ENCODE measurements at places on chromosomes 1 and 21.
A peak's percentile ranks its signal among the peaks of the same experiment; 100 is the strongest.

GRCh38 chr1:106798991-106799390 is 257.5 kb upstream of the PRMT6 start:
- no peak for DNase-seq

GRCh38 chr21:42317341-42317741 is 2.1 kb upstream of the TFF3 start:
- no peak for DNase-seq

DNA sequence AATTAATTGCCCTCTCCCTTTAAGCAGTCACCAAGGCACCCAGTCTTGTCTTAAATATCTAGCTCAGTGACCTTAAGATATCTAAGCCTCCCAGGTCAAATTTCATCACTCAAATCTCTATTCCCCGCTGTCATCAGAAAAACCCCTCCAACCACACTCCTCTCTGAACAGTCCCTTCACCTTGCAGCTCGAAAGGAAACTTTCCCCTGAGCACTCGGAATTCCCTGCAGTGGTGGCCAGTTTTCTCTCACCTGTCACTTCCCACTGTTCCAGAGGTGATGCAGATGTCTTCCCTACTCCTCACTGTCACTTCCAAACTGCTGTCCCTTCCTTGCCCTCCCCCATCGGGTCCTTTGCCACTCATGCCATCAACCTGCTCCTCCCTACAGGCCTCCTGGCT is 15.3 kb upstream of the SSX2IP start:
- DNase-seq = no peak

GRCh38 chr1:89602871-89603404 is 30.0 kb upstream of the LRRC8C start:
- no peak for DNase-seq

- peak; percentile 49 for DNase-seq
Measured at GRCh38 chr21:43269440-43269839, 100.6 kb downstream of the CRYAA start.

DNA sequence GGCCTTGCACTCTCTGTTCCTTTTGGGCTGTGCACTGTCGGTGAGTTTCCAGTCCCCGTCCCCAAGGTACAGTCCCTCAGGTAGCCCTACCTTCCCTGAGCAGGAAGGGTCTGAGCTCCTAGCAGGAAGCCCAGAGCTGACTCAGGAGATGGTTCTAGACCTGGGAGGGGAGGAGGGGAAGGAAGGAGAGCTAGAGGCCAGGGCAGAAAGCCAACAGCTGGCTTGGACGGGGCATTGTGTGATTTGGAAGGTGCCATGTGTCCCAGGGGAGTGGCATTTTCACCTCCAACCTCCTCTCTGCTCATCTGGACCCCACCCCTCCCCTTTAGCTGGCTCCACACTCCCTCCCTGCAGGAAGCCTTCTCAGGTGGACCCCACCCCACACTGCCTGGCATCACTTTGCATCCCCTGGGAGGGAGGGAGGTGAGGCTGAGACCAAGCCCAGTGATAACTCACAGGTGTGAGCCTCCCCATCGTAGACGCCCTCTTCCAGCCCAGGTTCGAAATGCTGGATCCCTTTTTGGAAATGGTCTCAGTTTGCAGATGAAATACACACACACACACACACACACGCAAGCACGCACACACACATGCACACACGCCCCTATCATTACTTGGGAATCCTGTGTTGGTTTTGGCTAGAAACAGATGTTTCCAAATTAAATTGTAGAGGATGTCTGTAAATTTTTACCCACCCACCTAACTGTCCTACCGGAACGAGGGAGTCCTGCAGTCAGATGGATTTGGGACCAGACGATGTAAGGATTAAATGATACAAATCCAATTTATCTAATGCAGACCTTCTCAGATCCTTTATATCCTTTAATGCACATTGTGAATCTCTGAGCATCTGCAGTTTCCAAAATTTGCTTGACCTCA is 19.7 kb upstream of the IFNLR1 start:
- no peak for DNase-seq

DNA sequence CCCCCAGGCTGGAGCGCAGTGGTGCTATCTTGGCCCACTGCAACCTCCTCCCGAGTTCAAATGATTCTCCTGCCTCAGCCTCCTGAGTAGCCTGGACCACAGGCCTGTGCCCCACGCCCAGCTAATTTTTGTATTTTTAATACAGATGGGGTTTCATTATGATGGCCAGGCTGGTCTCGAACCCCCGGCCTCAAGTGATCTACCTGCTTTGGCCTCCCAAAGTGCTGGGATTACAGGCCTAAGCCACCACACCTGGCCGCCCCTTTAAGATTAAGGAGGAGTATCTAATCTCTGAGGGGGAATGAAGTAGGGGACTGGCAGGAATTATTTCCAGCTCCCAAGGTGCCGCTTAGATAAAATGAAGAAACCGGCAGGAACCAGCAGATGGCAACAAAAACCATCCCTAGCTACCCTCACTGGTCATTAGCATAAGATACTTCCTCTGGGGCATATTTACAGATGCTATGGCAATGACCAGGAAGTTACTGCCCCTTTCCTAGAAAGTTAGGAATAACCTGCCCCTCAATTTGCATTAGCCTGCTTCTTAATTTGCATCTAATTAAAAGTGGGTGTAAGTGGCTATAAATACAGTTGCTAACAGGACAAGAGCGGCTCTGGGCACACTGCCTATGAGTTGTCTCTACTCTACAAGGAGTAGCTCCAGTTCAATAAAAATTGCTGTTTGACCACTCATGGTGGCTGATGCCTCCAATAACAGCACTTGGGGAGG is 7.1 kb upstream of the NSUN4 start:
- DNase-seq = peak; percentile 54

GRCh38 chr1:183097438-183098051 is 74.3 kb downstream of the LAMC1 start:
- no peak for DNase-seq

GRCh38 chr1:117162816-117163215 is 41.3 kb upstream of the TRIM45 start:
- no peak for DNase-seq

DNA sequence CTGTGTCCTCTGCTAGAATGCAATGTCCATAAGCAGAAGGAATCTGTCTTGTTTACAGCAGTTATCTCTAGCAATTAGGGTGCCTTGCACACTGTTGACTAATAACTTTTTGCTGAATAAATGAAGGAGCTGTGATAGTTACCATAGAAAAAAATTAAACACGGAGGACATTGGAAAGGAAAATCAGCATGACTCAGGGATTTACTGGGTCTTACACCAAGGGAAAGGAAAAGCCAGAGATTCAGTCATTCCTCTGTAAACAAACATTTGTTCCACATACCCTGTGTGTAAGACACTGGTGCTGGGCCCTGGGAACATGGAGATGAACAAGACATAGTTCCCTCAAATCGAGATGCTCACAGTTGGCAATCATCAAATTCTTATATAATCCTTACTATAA is 183.3 kb downstream of the PTGER3 start:
- no peak for DNase-seq

- no peak for DNase-seq
Measured at GRCh38 chr1:87314091-87314490, 14.6 kb upstream of the LMO4 start.

DNA sequence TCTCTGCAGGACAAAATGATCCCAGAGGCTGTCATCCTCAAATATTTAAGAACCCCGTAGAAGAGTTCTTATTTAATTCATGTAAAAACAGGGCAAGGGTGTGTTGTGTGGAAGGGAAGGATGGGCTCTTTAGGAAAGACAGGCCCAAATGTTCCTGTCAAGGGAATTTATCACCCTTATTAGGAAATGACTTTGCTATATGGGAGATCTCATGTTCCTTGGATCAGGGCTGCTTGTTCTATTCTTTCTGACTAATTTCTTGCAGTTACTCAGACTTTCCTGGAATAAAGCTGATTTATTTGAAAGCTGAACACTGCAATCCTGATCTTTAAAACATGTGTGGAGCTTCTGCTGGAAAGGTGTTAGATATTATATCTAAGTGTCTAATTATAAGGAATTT is 72.8 kb downstream of the SELENOF start:
- no peak for DNase-seq

DNA sequence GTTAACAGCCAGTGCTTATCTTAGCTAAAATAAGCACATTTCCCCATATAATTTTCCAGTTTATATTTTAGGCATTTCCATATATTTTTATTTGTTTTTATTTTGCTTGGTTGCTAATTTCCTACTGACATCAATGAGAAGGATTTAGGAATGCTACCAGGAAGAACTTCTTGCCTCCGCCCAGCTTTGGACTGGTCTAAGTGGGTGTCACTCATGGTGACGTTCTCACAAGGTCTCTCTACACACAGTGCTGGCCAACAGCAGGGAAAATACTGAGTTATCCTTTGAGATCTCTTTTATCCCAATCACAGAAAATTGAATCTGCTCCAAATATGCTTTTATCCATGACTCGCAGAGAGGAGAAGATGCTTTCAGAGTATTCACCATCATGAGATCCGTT is 13.2 kb downstream of the MX1 start:
- no peak for DNase-seq

DNA sequence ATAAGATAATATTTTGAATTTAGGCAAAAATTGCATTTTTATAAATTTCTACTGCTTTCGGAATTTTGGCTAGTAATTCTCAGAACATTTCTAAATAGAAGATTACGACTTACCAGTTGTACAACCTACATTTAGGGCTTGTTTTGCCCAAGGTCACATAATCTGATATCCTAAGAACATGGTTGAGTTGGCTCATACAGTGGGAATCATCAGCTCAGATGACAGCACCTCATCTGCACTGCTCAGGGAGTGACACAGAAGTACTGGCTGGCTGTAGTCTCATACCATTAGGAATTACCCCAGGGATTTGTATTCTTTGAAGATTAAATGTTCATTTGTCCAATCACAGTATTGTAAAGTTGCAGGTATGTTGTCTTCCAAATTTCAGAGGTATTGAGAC is 217.6 kb downstream of the ADGRL2 start:
- DNase-seq = no peak

- no peak for DNase-seq
Measured at GRCh38 chr1:20138961-20139550, at the start of gene PLA2G2F. Gene PLA2G2F, plus strand, starts transcription at chr1:20139323. Its CDS starts 105 bp downstream, at chr1:20139428.

DNA sequence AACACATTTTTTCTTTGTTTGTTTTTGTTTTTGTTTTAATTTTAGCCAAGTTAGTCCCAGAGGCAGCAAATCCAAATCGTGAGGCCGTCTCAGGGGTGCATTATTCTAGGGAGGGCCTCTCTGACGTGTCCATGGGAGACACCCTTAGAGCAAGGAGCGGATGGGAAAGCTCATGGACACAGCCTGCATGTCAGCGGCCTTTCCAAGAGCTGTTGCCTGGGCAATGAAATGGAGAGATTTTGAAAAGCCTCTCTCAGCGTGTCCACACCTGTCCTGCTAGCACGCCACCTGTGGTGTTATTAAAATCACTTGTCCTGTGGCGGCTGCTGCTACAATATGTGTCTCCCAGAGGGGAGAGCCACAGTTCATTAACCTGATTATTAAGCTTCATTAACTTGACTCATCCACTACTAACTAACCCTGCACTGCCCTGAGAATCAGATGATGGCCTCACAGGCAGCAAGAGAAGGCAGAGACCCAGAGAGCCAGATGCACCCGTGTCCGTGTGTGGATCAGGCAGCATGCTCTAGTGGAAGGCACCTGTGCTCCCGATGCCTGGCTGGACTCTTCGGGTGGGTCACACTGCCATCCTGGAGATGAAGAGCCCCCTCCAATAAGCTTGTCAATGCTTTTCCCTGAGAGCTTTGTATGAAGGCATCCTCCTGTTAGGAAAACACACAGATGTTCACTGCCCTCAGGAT is 133.3 kb downstream of the PGBD5 start:
- DNase-seq = no peak

GRCh38 chr1:89907727-89908212 is 86.9 kb downstream of the LRRC8D start:
- DNase-seq = no peak

- DNase-seq = no peak
Measured at GRCh38 chr1:145707183-145707867, at the start of gene PDZK1. Gene PDZK1, minus strand, starts transcription at chr1:145707368. Its CDS starts 19,347 bp downstream, at chr1:145688021.

GRCh38 chr1:244444854-244445253 is 6.9 kb downstream of the ADSS2 start:
- no peak for DNase-seq

GRCh38 chr1:223702735-223703667 is 9.3 kb upstream of the CAPN2 start:
- DNase-seq = no peak

- no peak for DNase-seq
Measured at GRCh38 chr1:53521924-53522552, 62.8 kb downstream of the DMRTB1 start.

- DNase-seq = no peak
Measured at GRCh38 chr1:28421744-28422143, 52.2 kb downstream of the PHACTR4 start.

DNA sequence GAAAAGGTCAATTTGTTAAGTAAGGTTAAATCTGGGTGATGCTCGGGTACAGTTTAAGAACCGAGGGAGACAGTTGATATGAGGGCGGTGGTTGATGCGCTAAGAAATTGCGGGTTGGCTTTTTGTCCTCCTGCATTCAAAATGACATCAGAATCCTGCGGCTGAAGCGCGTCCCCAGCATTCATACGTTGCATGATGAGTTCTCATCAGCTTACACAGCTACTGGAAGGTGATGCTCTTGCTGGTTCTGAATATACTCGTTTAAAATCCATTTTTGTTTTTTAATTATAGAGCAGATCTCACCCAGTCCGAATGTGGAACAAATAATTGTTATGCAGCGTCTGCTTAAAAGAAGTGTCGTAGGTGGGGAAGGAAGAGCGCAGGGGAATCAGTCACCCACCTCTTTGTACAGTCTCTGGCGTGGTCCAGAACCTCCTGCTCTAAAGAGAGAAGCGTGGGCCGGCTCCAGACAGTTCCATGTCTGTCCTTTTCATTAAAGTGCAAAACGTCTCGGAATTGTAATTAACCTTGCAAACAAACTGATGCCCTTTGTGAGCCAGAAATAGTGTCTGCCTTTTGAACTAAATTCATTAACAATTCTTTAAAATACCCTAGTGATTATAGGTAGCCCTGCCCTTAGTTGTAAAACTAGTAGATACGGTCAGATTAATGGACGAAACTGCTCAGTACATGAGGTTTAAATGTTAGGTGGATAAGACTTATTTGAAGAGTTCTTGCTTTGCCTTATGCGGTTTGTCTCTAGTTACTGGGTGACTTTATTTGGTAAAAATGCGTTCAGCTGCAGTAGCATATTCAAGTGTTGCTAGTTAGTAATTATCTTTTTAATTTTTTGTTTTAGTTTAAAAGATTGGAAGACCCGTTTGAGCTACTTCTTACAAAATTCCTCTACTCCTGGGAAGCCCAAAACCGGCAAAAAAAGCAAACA is 741 bp downstream of the RGS2 start:
- DNase-seq = peak; percentile 78

- DNase-seq = no peak
Measured at GRCh38 chr1:206666031-206666561, 18.6 kb upstream of the MAPKAPK2 start.

GRCh38 chr1:174788981-174789380 is 210.8 kb upstream of the CACYBP start:
- peak; percentile 87 for DNase-seq

GRCh38 chr1:224067621-224068457 is 46.1 kb upstream of the FBXO28 start:
- no peak for DNase-seq

DNA sequence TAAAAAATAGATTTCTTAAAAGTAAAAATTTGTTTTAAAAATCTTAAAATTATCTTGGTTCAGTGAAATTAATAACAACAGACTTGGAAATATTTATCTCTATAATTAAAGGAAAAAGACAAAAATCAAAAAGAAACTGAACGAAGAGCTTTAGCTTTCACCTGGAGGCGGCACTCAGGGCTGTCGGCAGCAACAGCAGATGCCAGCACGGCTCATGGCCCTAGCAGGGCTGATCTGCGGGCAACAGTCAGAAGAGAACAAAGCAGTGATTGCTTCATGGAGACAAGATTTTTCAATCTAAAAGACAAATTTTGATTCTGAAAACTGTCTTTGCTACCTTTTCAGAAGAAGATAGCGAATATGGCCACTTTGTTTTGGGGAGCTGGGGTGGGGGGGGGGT is 22.6 kb downstream of the UBE2G2 start:
- no peak for DNase-seq

Data from common myeloid progenitor, CD34-positive (primary cell).